Frontal cortex (tissue), 4 donors: ENCODE measurements at places on chromosomes 3 and 15. TPM values are rescaled to one million over a fixed set of nuclear protein-coding genes. Genes with fewer than 3 reads are reported as not detected.

The NDN gene
- 97.0 TPM for total RNA-seq

The TAMM41 gene
- total RNA-seq, result 10.2 TPM

The ASB14 gene
- total RNA-seq, result under 0.01 TPM

The SKOR1 gene
- 0.41 TPM for total RNA-seq

The TBC1D2B gene
- 10.6 TPM for total RNA-seq

The USP13 gene
- 10.2 TPM for total RNA-seq

The CLEC3B gene
- 24.1 TPM for total RNA-seq

The SCN5A gene
- total RNA-seq, result 1.2 TPM

The VPS39 gene
- 54.2 TPM for total RNA-seq

The NR2F2 gene
- total RNA-seq, result 4.9 TPM

The AGBL1 gene
- total RNA-seq, result 1.2 TPM

The RPL35A gene
- 1,311 TPM for total RNA-seq

The XIRP1 gene
- total RNA-seq, result not detected

The MYEF2 gene
- total RNA-seq, result 117 TPM
